ENCODE measurements at places on chromosomes 3 and 15. TPM values are rescaled to one million over a fixed set of nuclear protein-coding genes. Genes with fewer than 3 reads are reported as not detected.

OR5H6 gene
- not detected for total RNA-seq

KLHL18 gene
- total RNA-seq = 47.4 TPM

ADAMTS9 gene
- total RNA-seq = 2.3 TPM

GRCh38 chr3:23244324-23245041 is 41.4 kb downstream of the UBE2E2 start:
- DNase-seq = no peak

Data from glutamatergic neuron (in vitro differentiated cells).